ENCODE measurements at places on chromosomes 3 and 15.

DNA sequence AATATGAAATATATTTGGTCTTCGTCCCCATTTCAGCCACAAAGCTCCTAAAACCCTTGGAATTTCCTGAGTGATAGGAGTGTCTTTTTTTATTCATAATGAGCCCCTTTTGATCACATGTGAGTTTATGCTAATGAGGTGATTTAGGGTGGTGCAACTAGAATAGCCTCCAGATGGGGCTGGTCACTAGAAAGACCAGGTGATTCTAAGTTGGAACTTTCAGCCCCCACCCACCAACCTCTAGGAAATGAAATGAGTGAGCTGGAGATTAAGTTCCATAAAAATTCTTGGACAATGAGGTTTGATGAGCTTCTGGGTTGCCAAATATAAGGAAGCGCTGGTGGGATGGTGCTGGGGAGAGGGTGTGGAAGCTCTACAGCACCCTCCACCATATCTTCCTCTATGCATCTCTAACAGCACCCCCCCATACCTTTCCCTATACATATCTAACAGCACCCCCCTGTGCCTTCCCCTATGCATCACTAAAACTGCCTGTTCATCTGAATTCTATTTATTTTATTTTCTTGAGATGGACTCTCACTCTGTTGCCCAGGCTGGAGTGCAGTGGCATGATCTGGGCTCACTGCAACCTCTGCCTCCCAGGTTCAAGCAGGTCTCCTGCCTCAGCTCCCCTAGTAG is 2.1 kb upstream of the SMCO1 start:
- no peak for DNase-seq

DNA sequence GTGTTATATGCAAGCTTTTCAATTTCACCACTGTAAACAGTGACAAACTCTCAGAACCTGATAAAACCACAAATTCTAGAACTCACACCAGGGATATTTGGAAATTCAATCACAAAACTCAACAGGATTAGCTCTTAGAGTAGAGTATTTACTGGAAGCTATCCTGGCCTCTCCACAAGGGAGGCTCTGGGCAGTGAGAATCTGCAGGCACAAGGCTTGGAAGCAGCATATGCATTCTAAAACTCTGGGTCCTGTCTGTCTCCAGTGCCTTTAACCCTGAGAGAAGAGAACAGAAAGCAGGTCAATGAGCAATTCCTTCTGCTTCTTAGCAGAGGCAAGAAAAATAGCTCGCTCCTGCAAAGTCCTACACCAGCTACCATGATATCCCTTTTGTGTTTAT is 23.4 kb downstream of the PLSCR4 start:
- no peak for DNase-seq

GRCh38 chr3:108833611-108834010 is 11.0 kb downstream of the TRAT1 start:
- DNase-seq = no peak

DNA sequence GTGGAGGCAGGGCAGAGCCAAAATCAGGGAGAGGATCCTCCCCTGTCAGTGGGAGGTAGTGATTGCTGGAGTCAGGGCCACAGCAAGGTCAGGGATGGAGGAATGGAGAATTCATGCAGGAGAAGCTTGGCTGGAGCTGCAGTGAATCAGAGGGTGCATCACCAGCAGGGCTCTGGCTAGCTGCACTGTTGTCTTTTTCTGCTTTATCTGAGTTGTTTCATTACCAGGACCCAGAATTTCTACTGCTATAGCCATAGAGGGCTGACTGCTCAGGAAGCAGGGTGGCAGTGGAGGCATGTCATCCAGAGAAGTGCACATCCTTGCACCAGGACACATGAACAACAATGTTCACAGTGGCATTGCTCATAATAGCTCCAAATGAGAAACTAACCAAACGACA is 113.5 kb upstream of the GALNT15 start:
- DNase-seq = no peak

DNA sequence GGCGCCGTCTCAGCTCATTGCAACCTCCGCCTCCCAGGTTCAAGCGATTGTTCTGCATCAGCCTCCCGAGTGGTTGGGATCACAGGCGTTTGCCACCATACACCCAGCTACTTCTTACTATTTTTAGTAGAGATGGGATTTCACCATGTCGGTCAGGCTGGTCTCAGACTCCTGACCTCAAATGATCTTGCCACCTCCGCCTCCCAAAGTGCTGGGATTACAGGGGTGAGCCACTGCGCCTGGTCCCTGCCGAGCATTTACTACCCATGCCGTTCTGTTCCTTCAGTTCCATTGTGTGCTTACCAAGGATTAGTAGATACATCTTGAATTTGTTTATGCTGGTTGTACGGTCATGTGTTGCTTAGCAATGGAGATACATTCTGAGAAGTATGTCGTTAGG is 10.3 kb downstream of the CHD2 start:
- DNase-seq = no peak

DNA sequence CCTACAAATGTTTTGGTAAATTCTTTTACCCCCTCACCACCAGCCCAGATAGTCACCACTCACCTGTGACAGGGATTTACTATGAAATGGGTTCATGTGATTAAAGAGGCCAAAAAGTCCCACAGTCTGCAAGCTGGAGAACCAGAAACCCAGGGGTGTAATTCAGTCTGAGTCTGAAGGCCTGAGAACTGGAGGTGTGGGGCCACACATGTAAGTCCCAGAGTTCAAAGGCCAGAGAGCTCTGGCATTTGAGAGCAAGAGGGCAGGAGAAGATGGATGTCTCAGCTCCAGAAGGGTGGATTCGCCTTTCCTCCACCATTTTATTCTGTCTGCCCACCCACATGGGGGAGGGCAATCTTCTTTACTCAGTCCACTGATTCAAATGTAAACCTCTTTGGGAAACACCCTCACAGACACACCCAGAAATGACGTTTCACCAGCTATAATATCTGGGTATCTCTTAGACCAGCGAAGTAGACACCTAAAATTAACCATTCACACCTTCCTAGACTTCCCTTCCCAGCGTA is 11.9 kb downstream of the RTP3 start:
- no peak for DNase-seq

DNA sequence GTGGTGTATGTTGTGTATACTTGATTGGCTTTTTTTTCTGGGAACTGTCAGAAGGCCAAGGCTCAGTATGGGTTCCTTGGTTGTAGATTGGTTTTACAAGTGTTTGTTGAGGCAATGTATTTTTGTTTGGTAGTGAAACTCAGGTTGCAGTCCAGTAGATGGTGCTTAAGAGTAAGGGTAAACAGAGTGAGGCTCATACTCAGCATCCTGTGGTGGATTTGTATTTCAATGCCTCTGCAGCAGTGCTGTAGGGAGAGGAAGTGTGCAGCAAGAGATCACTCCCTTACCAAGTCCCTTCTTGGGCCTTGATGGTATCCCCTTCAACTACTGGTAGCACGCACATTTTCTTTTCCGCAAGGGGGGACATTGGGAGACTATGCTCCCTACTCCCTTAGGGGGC is 428.5 kb upstream of the CNTN3 start:
- no peak for DNase-seq

GRCh38 chr3:112778353-112778948 is 68.2 kb downstream of the CD200R1L start:
- DNase-seq = no peak

GRCh38 chr3:9497821-9498565 is 55.6 kb downstream of the LHFPL4 start:
- no peak for DNase-seq

DNA sequence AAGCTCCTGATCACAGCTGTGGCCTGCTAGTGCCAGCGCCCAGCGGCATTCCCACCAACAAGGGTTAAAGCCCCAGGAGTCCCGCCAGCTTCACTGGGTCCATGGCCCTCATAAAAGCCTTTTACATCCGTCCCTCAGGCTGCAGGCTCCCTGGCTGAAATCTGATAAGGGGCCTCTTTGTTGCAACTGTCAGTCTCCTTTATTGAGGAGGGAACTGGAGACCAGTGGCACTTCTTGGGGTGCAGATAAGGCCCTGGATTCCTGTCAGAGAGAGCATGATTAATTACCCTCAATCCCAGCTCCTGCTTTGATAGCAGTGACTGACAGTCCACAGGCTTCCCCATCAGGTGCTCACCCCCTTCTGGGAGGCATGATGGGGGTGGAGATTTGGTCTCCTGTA is 30.9 kb upstream of the CLK3 start:
- DNase-seq = no peak

DNA sequence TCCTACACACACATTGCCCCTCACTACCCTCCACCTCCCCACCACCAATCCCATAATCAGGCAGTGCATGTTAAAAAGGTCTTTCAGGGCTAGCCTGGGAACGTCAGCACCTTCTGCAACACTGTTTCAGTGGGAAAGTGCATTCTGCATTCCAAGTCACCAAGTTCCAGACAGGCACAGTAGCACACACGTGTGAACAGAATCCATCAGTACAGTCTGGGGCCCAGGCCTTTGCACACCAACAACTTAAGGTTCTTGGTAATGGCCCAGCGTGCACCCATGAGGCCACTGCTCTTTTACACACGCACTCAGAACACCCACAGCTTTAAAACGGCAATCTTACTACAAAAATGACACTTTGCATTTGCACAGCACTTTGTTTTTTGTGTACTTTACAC is 1.2 kb downstream of the ANXA2 start:
- DNase-seq = no peak

DNA sequence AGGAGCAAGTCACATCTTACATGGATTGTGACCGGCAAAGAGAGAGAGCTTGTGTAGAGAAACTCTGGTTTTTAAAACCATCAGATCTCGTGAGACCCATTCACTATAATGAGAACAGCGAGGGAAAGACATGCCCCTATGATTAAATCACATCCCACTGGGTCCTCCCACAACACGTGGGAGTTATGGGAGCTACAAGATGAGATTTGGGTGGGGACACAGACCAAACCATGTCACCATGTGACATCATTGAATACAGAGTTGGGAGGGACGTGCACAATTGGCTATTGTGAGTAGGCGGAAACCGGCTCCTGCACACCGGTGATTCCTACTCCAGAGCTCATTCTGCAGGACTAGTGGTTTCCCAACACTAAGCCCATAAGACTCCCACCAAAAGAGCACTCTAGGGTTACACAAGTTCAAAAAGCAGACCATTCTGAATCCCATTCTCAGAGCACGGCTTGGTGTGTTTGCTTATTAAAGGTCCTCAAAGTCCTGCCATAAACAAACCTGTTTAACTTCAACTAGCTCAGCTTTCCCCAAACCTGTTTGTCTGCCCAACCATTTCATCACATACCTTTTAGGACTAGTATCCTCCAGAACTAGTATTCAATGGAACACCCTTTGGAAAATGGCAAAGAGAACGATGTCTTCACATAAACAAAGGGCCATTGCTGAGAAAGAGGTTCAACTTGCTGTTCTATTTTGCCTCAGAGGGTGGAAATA is 167.6 kb downstream of the TLE3 start:
- DNase-seq = no peak
